ENCODE measurements at places on chromosomes 2 and 18. TPM values are rescaled to one million over a fixed set of nuclear protein-coding genes. Genes with fewer than 3 reads are reported as not detected.

DNA sequence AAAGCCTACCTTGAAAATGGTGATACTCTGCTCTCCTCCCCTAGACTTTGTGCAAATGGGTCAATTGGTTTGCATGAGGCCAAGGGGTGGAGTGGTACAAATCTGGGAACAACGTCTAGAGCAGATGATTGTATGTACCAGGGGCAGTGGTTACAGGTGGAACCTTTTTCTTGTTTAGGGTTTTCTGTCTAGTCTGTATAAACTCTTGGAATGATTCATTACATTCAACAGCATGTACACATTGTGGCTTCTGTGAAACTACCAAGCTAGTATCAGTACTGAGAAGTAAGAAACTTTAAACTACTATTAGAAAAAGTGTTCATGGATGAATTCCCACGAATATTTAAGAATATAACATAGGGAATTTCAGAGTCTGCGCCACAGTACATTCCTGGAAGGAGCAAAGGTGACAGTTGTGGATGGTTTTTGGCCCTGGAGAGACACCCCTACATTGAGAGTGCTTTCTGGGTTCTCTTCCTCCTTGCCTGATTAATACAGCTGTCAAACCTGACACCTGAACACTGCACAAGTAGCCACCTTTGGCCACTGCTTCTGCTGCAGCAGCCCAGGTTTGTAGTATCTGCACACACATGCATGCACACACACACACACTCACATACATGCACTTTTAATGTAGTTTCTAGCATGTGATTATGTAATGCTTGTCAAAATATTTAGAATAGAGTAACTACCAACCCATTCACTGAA is 30.0 kb downstream of the CFAP221 start:
- no peak overlapping the region for H3K27ac ChIP-seq
- DNase-seq: no peak
- no peaks in the 10 kb centered on the region for H3K4me1 ChIP-seq
- no peaks in the 10 kb centered on the region for H3K36me3 ChIP-seq

Gene MROH2A
- not detected for total RNA-seq

GRCh38 chr2:190974629-190975361 is 39.2 kb downstream of the STAT1 start:
- no peak for DNase-seq
- peaks cover 81% of the 10 kb centered on the region for H3K36me3 ChIP-seq
- no peak overlapping the region for H3K4me3 ChIP-seq
- no peaks in the 10 kb centered on the region for H3K27me3 ChIP-seq
- no peak overlapping the region for H3K27ac ChIP-seq

Gene SLC9A4
- total RNA-seq: 0.07 TPM

Gene PLA2R1
- 0.34 TPM for total RNA-seq

DNA sequence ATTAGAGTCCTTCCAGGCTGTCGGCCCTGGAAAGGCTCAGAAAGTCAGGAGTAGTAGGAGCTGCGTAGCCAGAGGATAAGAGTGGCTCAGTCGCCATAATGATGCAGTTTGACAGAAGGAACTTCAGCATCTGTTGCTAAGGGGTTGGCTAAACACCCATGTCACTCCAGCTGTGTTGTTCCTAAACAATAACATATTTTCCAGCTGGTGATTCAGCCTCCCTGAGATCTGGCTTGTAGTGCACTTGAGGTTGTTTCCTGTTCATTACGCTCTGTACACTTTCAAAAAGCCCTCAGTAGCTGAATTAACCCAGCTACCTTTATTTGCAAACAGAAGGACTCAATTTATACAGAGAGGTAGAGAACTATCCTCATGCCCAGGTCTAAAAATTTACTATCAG is 39.7 kb upstream of the EPAS1 start:
- H3K4me3 ChIP-seq: no peak overlapping the region
- H3K36me3 ChIP-seq: no peaks in the 10 kb centered on the region
- no peaks in the 10 kb centered on the region for H3K27me3 ChIP-seq
- H3K4me1 ChIP-seq: no peaks in the 10 kb centered on the region

Gene B3GNT7
- 6.1 TPM for total RNA-seq

- H3K36me3 ChIP-seq: 0 out of 2 replicates have a peak, but pooled peaks cover 5% of the 10 kb centered on the region
- DNase-seq: no peak
- H3K4me3 ChIP-seq: no peak overlapping the region
- no peaks in the 10 kb centered on the region for H3K27me3 ChIP-seq
- no peak overlapping the region for H3K27ac ChIP-seq
These were observed 50.9 kb upstream of the CD226 start for GRCh38 chr18:69998523-69998987.

DNA sequence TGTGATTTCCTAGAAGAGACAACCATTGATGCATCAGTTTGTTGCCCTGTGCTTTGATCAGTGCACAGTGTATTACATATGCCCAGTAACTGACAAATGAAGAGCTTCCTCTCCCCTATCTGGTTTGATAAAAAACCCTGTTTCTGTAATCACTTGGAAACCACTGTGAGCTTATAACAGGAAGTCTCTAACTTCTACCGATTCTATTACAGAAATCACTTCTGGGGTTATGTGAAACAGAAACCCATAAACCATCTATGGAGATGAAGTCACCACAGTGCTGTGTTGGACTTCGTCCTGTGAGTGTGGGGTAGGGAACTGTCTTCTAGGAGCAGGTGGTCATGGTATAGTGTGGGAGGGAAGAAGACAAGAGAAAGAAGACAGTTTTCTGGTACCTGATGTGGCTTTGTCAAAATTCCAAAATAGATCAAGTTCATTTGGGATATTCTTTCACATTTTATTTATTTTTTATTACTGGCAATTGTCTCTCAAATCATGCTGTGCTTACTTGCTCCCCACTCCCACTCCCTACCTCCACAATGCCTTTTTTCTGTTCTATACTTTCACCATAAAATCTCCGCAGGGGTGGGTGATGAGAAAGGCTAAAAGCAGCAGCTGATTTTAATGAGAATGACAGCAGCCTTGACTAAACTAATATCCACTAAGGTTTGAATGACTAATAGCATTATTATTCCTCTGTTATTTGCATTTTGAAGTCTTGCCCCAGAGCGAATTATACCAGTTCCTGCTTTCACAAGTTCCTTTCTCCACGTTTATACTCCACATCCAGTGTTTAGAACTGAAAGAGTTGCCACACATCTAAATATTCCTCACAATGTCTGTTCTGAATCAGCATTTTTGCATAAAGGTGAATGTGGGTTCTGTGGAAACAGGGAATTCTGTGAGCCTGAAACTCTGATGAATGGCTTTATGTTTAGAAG is 41.7 kb upstream of the RND3 start:
- H3K27me3 ChIP-seq: no peaks in the 10 kb centered on the region
- DNase-seq: no peak
- H3K27ac ChIP-seq: no peak overlapping the region
- peaks cover 4% of the 10 kb centered on the region for H3K4me1 ChIP-seq
- no peak overlapping the region for H3K4me3 ChIP-seq

GRCh38 chr2:72716601-72717000 is 109.2 kb downstream of the EXOC6B start:
- no peak overlapping the region for H3K4me3 ChIP-seq
- no peak overlapping the region for H3K27ac ChIP-seq
- H3K27me3 ChIP-seq: no peaks in the 10 kb centered on the region
- H3K36me3 ChIP-seq: no peaks in the 10 kb centered on the region
- DNase-seq: no peak
- peaks cover 8% of the 10 kb centered on the region for H3K4me1 ChIP-seq

DNA sequence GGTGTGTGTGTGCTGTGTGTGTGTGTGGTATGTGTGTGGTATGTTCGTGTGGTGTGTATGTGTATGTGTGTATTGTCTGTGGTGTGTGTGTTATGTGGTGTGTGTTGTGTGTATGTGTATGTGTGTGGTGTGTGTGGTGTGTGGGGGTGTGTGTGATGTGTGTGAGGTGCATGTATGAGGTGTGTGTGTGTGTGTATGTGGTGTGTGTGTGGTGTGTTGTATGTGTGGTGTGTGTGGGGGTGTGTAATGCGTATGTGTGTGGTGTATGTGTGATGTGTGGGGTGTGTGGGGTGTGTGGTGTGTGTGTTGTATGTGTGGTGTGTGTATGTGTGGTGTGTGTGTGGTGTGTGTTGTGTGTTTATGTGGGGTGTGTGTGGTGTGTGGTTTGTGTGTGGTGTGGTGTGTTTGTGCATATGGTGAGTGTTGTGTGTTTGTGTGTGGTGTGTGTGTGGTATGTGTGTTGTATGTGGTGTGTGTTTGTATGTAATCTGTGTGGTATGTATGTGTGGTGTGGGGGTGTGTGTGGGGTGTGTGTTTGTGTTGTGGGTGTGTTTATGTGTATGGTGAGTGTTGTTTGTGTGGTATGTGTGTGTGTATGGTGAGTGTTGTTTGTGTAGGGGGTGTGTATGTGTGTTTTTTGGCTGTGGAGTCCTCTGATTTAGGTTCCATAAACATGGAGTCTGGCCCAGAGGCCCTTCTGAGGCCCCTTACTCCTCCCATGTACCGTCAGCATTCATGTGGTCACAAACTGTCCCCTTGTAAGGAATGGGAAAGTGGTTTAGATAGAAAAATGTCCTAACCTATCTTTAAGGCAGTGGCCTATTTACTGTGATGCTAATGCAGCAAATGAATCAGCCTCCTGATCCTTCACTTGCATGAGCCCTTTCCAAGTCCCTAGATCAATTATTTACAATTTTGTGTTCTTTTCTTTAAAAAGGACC is 116.0 kb downstream of the ALPK2 start:
- H3K36me3 ChIP-seq: no peaks in the 10 kb centered on the region
- H3K4me1 ChIP-seq: no peaks in the 10 kb centered on the region
- no peak overlapping the region for H3K27ac ChIP-seq
- H3K27me3 ChIP-seq: no peaks in the 10 kb centered on the region
- no peak for DNase-seq
- H3K4me3 ChIP-seq: no peak overlapping the region

DNA sequence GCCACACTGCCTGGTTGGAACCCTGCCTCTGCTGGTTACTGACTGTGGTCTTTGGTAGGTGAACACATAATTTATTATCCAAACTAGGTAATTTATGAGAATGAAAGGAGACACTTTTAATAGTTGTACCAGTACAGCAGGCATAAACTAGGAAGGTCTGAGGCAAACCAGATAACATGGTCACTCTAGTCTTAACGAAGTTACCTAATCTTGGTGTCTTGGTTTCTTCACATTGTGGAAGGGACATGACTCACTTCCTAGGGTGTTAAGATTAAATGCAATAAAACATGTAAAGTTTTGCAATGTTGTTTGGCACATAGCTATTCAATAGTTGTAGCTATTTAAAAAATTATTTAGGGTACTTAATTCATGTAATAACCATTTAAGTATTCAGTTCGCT is 23.3 kb downstream of the SPTBN1 start:
- H3K4me1 ChIP-seq: peaks cover 56% of the 10 kb centered on the region
- no peaks in the 10 kb centered on the region for H3K36me3 ChIP-seq
- H3K27me3 ChIP-seq: no peaks in the 10 kb centered on the region

DNA sequence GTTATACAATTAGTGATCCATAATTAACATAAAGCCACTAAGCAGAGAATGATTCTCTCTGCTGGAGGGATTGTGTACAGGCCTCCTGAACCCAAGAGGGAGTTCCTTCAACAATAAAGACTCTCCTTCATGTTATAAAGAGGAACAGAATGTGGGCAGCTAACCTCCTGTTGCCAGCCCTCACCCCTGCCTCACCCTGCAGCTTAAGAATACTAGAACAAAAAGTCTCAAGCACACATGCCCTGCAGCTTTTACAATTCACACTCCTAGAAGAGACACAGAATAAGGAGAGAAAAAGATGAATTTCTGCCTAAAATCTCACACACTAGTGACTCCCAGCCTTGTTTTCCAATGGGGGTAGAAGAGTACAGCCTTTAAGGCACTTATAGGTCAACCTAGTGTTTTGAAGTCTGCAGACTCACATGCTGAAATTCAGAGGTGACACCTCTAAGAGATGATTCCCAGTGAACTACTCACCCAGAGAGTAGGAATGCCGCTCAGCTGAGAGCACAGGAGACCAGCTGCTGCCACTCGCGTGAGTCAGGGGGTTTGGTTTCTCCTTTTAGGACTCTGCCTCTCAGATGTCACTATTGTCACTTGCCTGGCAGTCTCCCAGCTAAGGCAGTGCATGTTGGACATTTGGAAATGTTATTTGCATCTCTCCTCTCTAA is 32.5 kb upstream of the IL1RL1 start:
- H3K4me1 ChIP-seq: no peaks in the 10 kb centered on the region
- no peak overlapping the region for H3K4me3 ChIP-seq
- H3K27ac ChIP-seq: no peak overlapping the region
- H3K27me3 ChIP-seq: peaks cover 12% of the 10 kb centered on the region
- no peaks in the 10 kb centered on the region for H3K36me3 ChIP-seq
- no peak for DNase-seq

DNA sequence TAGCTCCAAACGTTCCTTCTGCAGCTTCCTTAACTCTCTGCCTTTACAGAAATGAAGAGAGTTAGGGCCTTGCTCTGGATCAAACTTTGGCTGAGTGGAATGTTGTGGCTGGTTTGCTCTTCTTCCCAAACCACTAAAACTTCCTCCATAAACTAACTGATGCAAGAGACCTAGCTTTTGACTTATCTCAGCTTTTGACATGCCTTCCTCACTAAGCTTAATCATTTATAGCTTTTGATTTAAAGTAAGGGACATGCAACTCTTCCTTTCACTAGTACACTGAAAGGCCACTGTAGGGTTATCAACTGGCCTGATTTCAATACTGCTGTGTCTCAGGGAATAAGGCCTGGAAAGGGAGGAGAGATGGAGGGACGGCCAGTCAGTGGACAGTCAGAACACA is 8.3 kb downstream of the PXDN start:
- H3K36me3 ChIP-seq: no peaks in the 10 kb centered on the region
- no peak overlapping the region for H3K4me3 ChIP-seq

Gene GAL3ST2
- total RNA-seq: 0.44 TPM

DNA sequence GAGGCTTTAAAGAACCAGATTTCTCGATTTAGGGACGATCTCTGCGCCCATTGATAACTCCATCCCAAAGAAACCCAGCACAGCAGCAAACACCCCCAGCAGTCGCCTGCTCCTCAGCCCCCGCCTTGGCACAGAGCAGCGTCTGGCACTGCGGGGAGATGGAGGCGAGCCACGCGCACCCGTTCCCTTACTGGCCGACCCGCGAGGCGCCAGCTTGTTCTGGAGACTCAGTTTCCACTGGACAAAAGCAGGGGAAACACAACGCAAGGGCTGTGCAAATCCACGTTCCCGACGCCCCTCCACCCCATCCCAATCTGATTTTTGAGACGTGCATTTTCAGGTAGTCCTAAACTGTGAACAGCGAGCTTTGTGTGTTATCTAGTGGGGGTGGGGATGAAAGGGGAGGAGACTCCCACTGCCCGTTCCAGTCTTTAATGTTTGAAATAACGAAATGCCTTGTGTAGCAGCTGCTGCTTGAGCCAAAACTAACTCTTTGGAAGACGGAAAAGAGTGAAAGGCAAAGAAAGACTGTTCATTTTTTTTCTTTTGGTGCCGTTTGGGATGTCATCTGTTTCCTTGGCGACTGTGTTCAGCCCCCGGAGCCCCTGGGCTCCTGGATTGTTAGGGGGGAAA is 143.2 kb downstream of the MEIS1 start:
- no peak overlapping the region for H3K27ac ChIP-seq
- H3K36me3 ChIP-seq: no peaks in the 10 kb centered on the region
- no peak for DNase-seq
- H3K27me3 ChIP-seq: no peaks in the 10 kb centered on the region
- no peaks in the 10 kb centered on the region for H3K4me1 ChIP-seq

DNA sequence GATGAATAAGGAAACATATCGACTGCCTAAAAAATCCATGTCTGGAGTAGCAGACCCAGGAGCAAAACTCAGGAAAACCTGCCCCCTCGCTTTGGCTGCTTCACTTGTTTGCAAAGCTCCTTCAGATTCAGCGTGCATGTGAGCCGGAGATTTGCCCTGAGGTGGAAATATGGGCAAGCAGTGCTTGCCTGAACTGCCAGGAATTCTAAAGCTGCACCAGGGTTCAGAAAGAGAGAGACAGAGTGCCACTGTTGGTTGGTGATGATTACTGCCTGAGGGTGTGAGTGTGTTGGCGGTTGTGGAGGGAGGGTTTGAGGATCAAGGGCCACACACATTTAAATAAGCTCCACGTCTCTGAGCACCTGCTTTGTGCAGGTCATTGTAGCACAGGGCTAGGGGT is 139.6 kb upstream of the RGPD4 start:
- no peak for DNase-seq
- H3K4me1 ChIP-seq: no peaks in the 10 kb centered on the region
- H3K4me3 ChIP-seq: no peak overlapping the region

Gene FEV
- not detected for total RNA-seq

Gene RPRM
- total RNA-seq: not detected

Measured in HCT116 (cell line).